ENCODE measurements at places on chromosomes 16 and 17.
A peak's percentile ranks its signal among the peaks of the same experiment; 100 is the strongest.

- DNase-seq, result no peak
These were observed 165.6 kb downstream of the CA10 start for GRCh38 chr17:51992864-51993416.

- no peak for DNase-seq
These were observed 2.4 kb downstream of the KIAA0513 start for GRCh38 chr16:85029981-85030401.

DNA sequence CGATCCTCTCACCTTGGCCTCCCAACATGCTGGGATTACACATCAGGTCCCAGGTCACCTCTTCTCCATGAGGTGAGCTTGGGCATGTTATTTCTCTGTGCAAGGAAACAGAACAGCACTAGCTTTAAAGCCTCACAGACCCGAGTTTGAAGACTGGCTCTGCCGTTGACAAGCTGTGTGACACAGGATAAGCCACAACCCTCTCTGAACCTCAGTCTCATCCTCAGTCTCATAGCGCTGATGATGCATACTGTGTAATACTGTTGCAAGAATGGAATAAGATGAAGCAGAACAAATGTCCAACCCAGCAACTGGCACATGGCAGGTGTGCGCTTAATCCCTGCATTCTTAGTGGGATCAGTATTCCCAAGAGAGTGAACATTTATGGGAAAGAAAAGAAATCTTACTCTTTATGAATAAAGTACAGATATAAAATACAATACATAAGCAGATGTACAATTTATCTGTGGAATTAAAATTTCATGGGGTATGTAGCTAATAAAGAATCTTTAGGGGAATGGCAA is 43.5 kb downstream of the ABAT start:
- no peak for DNase-seq

DNA sequence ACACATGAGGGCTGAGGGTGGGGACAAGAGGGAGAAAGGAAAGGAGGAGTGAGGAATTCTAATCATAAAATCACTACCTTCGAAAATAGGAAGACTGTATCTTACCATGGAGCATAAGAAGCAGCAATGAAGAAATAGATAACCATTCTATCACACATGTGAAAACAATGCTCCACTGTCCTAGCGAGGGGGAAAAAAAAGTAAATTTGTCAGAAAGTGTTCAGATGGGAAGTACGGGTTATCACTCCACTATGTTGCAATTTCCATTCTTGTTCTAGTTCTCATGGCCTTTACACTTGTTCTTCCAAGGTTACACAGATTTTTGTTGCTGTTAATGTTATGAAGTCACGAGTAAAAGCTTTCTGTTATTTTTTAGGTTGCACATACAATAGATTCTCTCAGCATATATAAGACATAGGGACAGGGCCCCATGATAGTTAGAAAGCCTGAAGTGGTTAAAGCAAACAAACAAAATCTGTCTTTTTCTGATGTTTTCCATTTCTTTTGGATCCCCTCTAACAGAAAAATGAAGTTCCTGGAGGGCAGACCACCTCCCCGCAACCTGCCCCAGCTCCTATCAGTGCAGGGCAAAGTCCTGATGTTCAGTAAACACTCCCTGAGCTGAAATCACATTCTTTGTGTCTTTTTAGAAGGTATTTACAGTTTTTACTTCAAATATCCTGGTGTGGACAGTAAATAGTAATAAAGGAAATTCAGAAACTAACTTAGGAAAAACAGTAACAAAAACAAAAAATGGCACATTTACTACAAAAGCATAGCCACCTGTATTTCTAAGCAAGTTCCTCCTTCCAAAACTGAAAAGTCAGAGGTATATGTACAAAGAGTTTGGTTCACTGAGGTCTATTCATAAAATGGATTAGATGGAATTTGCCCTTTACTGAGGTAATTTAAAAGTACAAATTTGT is 13.7 kb downstream of the MMD start:
- no peak for DNase-seq

- DNase-seq, result no peak
These were observed 899.0 kb downstream of the KCNJ2 start for GRCh38 chr17:71068408-71068750.

- no peak for DNase-seq
These were observed 931 bp upstream of the WIPF2 start for GRCh38 chr17:40218006-40218739.

GRCh38 chr17:77191244-77191643 is 50.5 kb downstream of the SEC14L1 start:
- no peak for DNase-seq

- no peak for DNase-seq
These were observed 69.7 kb downstream of the ZFHX3 start for GRCh38 chr16:72978212-72978611.

DNA sequence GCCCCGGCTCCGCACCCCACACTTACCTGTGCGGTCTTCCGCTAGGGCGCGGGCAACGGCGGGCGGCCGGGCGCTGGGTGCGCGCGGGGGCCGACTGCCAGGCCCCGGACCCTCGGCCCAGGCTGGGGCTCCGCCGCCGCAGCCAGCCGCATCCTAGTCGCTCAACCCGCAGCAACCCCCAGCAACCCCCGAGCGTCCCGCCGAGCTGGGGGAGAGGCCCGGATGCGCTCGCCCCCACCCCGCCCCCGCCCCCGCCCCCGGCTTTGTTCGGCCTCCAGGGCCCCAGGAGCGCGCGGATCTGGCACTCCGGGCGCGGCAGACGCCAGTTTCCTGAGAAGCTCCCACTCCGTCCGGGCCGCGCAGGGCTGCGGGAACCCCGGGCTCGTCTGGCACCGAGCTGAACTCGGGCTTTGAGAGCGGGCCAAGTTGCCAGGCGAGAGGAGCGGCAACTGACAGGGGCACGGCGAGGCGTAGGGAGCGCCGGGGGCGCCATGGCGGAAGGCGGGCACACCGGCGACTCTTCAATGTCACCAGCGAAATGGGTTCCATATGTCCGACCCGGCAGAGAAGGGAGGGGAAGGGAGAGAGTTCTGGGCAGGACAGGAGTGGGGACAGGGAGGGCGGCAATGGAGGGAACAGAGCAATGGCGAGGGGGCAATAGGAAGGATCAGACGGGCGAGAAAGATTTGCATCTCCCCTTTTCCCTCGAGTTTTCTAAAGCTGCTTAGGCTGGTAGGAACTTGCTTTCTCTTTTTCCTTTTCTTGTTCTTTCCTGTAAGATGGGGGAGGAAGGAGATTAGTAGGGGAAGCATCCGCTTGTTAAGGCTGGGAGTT is 13.7 kb downstream of the HOXB4 start:
- no peak for DNase-seq

DNA sequence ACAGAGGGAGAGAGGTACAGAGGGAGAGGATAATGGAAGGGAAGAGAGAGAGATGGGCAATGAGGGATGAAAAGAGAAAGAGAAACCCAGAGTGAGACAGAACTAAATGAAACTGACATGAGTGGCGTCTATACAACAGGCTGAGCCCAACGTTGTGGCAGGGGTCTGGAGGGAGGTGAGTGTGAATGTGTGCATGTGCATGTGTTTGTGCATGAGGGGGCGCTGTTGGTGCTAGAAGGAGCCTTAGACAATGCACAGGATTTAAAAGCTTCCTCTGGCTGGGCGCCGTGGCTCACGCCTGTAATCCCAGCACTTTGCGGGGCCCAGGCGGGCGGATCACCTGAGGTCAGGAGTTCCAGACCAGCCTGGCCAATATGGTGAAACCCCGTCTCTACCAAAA is 454.8 kb upstream of the CDH11 start:
- no peak for DNase-seq

GRCh38 chr17:29483503-29483902 is 83.3 kb downstream of the ABHD15 start:
- DNase-seq, result no peak

- no peak for DNase-seq
These were observed 980 bp downstream of the TBC1D10B start for GRCh38 chr16:30369091-30369937.

- DNase-seq, result peak; percentile 86
These were observed at the start of gene PIGQ for GRCh38 chr16:569445-570254. PIGQ (plus strand) TSS chr16:569968; CDS start chr16:574075, 4,107 bp downstream.

DNA sequence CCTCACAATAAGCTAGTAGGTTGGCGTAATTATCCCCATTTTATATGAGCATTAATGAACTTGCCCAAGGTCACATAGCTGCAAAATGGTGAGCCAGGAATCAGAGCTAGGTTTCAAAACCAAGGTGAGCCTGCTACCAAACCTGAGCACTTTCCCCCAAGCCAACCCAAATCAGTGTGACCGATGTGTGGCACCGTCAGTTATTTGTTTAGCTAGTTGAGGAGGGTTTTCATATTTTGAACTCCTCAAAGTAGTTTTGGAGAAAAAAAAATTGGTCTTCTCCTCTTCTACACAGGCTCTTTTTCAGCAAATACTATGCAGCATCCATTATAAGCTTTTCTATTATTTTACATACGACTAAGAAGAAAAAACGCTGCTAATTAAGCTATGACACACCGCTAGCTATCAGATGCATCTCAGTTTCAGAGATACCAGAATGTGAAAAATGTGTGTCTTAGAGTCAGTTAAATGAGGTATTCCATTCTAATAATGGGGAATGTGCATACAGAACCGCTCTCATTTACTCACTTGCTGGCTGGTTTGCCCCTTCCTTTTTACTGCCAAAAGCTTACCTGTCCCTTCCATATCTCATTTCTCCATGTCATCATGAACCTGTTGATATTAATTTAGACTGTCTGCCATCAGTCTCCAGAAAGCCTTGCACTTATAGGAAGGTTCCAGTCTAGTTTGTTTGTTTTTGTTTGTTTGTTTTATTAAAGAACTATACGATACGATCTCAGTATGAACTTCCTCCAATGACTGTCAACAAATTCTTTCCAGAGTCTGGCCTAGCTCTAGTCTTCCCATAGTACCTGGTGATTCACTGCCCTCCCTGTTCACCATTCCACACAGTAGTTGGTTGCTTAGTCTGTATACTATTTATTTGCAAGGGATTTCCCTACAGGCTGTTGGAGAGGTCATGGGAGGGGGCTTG is 2.2 kb upstream of the TBX4 start:
- no peak for DNase-seq

GRCh38 chr16:88974080-88974915 is 2.7 kb downstream of the CBFA2T3 start:
- no peak for DNase-seq

DNA sequence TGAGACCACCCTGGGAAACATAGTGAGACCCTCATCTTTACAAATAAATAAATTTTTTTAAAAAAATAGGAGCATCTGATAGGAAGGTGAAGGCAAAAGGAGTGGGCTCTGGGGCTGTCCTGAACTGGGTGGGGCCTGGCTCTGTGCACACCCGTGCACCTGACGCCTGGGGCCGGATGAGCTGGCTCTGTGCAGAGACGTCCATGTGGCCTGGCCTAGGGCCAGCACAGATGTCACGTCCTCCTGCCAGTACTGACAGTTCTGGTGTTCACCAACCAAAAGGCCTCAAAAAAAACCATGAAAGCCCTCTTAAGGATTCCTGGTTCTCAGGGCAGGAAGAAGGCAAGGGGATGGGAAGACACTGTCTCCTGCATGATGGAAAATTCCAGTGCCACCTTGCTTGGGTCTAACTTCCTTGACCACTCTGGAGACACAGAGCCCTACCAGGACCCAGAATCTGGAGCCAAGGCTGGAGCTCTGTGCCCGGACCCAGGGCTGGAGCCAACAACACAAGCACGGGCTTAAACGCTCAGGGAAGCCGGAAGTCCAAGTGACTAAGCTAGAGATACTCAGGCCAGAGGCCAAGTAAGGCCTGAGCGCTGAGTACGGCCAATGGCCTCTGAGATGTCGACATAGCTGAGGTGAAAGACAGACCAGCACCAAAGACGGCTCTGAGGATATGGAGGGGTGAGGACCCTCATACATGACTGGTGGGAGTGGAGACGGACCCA is 32.9 kb downstream of the COPRS start:
- no peak for DNase-seq

GRCh38 chr16:75208861-75209505 is 2.0 kb upstream of the CTRB2 start:
- DNase-seq, result no peak

- DNase-seq, result no peak
These were observed 24.0 kb downstream of the PRKCB start for GRCh38 chr16:23859713-23860269.

Measured in HEK293T (cell line).